PC-9 (cell line): ENCODE measurements at places on chromosomes 13 and 19. TPM values are rescaled to one million over a fixed set of nuclear protein-coding genes. Genes with fewer than 3 reads are reported as not detected.
A peak's percentile ranks its signal among the peaks of the same experiment; 100 is the strongest.

DNA sequence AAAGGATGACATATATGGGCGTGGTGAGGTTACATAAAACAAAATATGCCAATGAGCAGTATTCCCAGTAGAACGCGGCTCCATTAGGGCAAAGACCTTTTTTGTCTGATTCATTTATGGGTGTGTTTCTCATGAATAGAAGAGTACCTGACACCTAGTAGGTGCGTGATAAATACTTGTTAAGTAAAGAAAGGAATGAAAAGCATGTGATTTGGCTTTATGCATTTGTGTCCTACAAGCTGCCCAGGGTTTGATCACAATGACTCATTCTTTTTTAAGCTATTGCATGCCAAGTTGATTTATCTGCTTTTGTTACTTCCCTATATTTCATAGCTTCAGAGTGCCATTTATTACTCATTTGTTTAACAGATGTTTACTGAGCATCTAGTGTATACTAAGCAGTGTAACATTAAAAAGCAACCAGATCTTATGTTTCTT is 19.1 kb upstream of the KCTD4 start:
- peak; percentile 100 for DNase-seq

Gene PTH2
- not detected in 2 replicates for total RNA-seq

Gene GAPDHS
- not detected in 2 replicates for total RNA-seq

- peak; percentile 52 for DNase-seq
Measured at GRCh38 chr13:80276371-80277289, 64.3 kb downstream of the SPRY2 start.

Gene TEX29
- not detected in 2 replicates for total RNA-seq

Gene SYCN
- total RNA-seq, result not detected in 2 replicates
